ENCODE measurements at places on chromosomes 7 and 10. TPM values are rescaled to one million over a fixed set of nuclear protein-coding genes. Genes with fewer than 3 reads are reported as not detected.

GRCh38 chr7:97418312-97418711 is 300.8 kb downstream of the SDHAF3 start:
- no peaks in the 10 kb centered on the region for H3K4me1 ChIP-seq
- H3K27ac ChIP-seq, result no peak overlapping the region
- H3K36me3 ChIP-seq, result no peaks in the 10 kb centered on the region
- no peak overlapping the region for H3K4me3 ChIP-seq

- no peaks in the 10 kb centered on the region for H3K4me1 ChIP-seq
- DNase-seq, result no peak
- no peak overlapping the region for H3K27ac ChIP-seq
- H3K36me3 ChIP-seq, result no peaks in the 10 kb centered on the region
- H3K4me3 ChIP-seq, result no peak overlapping the region
- no peaks in the 10 kb centered on the region for H3K27me3 ChIP-seq
Measured at GRCh38 chr10:122516734-122517133, 43.8 kb upstream of the DMBT1 start.

- H3K36me3 ChIP-seq, result no peaks in the 10 kb centered on the region
- H3K4me1 ChIP-seq, result peaks cover 22% of the 10 kb centered on the region
- no peak for DNase-seq
- no peaks in the 10 kb centered on the region for H3K27me3 ChIP-seq
Measured at GRCh38 chr10:78954689-78955088, 114.1 kb upstream of the ZMIZ1 start.

DNA sequence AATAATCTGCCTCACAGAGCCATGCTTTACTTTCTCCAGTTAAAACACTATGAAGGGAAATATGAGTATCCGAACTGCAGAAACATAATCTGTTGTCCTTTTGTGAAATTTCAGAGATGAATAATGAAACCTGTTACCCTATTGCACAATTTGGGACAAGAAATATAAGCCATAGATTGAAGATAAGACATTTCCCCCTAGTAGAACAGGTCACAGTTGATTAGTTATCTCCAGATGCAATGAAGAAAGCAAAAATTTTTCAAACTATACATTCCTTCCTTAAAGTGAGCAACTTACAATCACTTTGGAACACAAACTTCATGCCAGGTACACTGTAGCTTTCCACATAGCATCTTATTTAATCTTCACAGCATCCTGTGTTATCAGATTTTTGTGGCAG is 2.3 kb upstream of the CHN2 start:
- no peak for DNase-seq
- H3K36me3 ChIP-seq, result no peaks in the 10 kb centered on the region
- H3K4me1 ChIP-seq, result peaks cover 3% of the 10 kb centered on the region

- no peak overlapping the region for H3K27ac ChIP-seq
- H3K27me3 ChIP-seq, result peaks cover 5% of the 10 kb centered on the region
- no peaks in the 10 kb centered on the region for H3K36me3 ChIP-seq
- DNase-seq, result no peak
- no peak overlapping the region for H3K4me3 ChIP-seq
Measured at GRCh38 chr7:155461631-155462030, 3.7 kb downstream of the EN2 start.

- no peak overlapping the region for H3K27ac ChIP-seq
- no peak for DNase-seq
- H3K36me3 ChIP-seq, result no peaks in the 10 kb centered on the region
- no peak overlapping the region for H3K4me3 ChIP-seq
- no peaks in the 10 kb centered on the region for H3K27me3 ChIP-seq
- H3K4me1 ChIP-seq, result no peaks in the 10 kb centered on the region
Measured at GRCh38 chr7:19011212-19011611, 106.2 kb downstream of the TWIST1 start.

CHCHD1 gene
- total RNA-seq, result 16.8 TPM

DENND11 gene
- total RNA-seq, result 13.0 TPM
